ENCODE measurements at places on chromosomes 2 and 18.

DNA sequence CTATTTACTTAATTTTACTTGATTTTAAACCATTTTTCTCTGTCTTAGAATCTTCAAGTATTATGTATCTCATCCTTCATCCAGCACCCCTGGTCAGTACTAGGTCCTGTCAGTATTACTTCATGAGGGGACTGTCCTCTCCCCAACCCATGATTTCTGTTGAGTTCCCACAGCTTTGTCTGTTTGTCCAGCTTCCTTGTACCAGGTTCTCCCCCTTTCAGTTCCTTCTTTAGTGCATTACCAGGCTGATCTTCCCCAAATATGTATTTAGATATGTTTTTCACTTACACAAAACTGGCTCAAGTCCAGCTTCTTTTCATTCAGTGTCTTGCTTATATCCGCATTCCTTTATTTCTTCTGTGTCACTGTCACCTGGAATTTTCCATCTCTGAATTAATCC is 13.8 kb upstream of the TTC27 start:
- no peak for DNase-seq

DNA sequence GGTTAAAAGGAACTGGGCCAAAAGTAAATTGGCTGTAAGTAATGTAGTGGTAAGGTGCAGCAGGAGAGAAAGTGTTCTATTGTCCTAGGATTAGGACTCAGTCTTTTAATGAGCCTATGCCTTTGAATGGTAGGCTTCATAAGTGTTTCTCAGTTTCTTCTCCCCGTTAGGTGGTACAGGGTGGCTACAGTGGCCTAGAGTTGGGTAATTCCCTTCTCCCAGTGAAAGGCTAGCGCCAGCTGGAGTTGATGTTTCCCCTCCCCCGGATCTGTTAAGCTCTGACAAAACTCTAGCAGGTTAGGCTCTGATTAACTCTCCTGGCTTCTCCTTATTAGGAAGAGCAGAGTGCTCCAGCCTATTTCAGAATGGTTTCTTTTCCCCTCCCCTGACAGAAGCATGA is 127.7 kb downstream of the DNAH6 start:
- DNase-seq: no peak

DNA sequence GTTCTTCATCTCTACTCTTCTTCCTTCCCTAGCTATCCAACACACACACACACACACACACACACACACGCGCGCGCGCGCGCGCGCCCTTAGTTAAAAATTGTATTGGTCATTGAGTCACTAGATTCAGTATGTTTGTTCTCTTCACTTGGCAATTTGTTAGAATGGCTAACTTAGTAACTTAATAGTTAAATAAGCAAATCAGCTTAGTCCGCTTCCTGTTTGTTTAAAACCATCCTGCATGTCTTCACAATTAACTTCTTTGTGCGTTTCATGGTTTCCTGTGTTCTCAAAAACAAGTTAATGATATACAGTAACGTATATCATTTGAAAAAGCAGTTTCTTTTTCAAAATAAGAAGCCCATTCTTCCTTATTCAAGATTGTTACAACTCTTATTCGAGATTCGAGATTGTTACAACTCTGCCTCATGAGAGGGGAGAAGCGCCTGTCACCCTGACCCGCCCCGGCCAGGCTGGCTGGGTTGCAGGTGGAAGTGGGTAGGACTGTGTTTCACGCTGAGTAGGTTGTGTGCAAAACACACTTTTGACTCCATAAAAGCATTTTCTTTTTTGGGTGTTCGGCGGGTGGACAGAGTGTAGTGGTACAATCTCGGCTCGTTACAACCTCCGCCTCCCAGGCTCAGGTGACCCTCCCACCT is 9.5 kb upstream of the CNNM3 start:
- DNase-seq: no peak

DNA sequence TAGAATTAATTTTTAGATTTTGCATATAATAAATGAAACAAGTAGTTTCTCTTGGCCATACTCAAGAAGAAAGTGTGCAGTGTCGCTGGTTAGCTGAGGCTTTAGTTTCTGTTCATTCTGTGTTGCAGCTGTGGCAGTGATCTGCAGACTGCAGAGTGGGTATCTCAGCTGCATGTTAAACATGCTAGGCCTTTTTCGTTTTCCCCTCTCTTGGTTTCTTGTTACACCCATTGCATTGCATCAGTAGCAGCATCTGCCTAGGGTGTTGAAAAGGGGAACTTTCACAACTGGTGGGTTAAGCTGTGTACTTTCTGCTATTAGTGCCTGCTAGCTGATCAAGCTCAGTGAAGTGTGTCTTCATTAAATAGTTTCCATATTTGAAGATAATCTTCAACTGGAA is 51.3 kb downstream of the ACSL3 start:
- no peak for DNase-seq

DNA sequence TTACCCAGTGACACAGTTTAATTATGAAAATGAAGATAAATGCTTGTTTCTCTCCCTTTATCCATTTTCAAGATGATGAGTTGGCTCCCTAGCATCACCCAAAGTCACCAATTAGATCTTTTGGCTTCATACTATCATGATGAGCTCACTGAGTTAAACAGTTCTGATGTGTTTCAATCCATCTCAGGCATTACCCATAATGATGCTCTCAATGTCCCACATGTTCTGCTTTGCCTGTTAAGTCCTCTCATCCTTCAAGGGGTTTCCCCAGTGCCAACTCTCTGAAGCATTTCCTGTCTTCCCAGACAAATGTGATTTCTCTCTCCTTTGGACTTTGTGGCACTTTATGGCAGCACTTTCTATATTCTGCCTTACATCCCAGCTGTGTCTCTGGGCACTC is 92.6 kb downstream of the EPB41L3 start:
- no peak for DNase-seq

GRCh38 chr2:39663187-39663930 is 2.4 kb upstream of the TMEM178A start:
- no peak for DNase-seq

GRCh38 chr2:170573671-170574070 is 141.5 kb upstream of the SP5 start:
- no peak for DNase-seq

- no peak for DNase-seq
These were observed 95.7 kb downstream of the MEIS1 start for GRCh38 chr2:66530651-66531050.

- DNase-seq: no peak
These were observed 128.1 kb upstream of the PDE1A start for GRCh38 chr2:182554950-182555349.

Data from H54 (cell line).